ENCODE measurements at places on chromosomes 7 and 10. TPM values are rescaled to one million over a fixed set of nuclear protein-coding genes. Genes with fewer than 3 reads are reported as not detected.

GRCh38 chr10:58599927-58600553 is 87.4 kb downstream of the BICC1 start:
- no peak for DNase-seq

- peak; percentile 86 for DNase-seq
Measured at GRCh38 chr10:3045471-3046209, 21.7 kb upstream of the PFKP start.

The ASB10 gene
- total RNA-seq: not detected

The CCDC146 gene
- total RNA-seq: 2.0 TPM

- DNase-seq: peak; percentile 25
Measured at GRCh38 chr10:29132551-29133111, 156.2 kb upstream of the LYZL1 start.

The IFIT3 gene
- 88.3 TPM for total RNA-seq

DNA sequence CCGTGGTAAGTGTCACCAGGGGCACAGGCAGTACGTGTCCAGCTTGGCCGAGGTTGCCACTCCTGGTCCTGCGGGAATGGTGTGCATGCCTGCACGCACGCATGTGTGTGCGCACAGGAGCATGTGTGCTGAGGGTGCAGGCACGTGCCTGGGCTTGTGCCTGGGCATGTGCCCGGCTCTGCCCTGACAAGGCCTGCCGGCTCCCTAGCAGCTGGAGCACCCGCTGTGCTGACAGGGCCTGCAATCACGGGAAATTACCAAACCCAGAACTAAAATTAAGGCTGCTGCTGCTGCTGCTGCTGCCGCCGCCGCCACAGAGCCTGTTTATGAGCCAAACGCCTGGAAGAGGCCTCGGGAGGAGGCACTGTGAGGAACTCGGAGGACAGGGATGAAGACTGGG is 28.7 kb downstream of the GHRHR start:
- no peak for DNase-seq

The NPY4R2 gene
- total RNA-seq: not detected

- no peak for DNase-seq
Measured at GRCh38 chr7:138948403-138948802, 32.8 kb downstream of the KIAA1549 start.
